ENCODE measurements at places on chromosomes 5 and 9.
A peak's percentile ranks its signal among the peaks of the same experiment; 100 is the strongest.

GRCh38 chr5:71533615-71534014, 53.5 kb upstream of the MCCC2 start:
- peak; percentile 73 for DNase-seq

DNA sequence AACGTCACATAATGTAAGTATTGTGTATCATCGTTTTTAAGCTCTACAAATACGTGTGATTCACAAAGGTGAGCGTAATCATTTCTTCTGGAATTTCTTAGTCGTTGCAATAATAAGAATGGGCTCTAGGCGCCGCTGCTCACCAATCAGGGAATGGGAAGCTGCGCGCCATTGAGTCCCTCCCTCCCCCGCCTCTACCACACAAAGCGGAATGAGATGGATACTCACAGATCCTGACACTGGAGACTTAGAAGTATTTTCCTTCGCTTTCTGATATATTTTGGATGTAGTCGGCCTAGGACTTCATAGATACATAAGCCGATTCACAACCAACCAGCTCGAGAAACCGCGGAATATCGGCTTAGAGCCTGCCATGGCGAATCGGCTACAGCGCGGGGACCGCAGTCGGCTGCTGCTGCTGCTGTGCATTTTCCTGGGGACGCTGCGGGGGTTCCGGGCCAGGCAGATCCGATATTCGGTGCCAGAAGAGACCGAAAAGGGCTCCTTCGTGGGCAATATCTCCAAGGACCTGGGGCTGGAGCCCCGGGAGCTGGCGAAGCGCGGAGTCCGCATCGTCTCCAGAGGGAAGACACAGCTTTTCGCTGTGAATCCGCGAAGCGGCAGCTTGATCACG, at the start of gene PCDHGA11:
Gene PCDHGA11, plus strand, starts transcription at position 197 of the 634 bp plus-strand sequence. Its CDS starts 177 bp downstream, at position 374.
- peak; percentile 81 for DNase-seq

DNA sequence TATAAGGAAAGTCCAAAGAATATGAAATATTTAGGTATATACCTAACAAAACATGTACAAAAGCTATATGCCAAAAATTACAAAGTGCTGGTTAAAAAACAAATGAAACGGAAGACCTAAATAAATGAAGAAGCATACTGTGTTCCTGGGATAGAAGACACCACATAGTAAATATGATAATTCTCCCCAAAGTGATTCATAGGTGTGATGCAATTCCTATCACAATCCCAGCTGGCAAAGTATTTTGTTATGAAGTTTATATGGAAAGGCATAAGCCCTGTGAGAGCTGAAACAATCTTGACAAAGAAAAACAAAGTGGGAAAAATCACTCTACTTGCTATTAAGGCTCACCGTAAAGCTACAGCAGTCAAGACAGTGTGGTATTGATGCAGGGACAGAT, 2.6 kb upstream of the SMIM23 start:
- peak; percentile 7 for DNase-seq

GRCh38 chr5:10301266-10301665, 6.4 kb downstream of the CMBL start:
- no peak for DNase-seq

DNA sequence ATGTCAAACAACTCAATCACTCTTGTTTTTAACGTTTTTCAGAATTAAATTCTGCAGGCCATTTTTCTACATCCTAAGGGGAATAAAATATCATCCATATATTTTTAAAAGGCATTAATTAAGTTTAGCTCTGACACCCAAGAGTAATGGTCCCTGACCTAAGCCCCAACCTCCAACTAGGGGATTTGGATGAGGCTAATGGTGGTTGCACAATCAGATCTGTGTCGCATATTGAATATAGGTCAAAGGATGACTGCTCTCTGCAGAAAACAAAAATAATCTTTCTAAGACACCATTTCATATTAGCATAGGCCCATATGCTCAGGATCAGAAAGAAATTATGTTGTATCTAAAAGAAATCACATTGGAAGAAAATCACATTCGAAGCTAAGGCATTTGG, 20.7 kb downstream of the CDH6 start:
- DNase-seq: no peak

GRCh38 chr9:37913480-37914153, 9.7 kb upstream of the SLC25A51 start:
- DNase-seq: peak; percentile 95

- no peak for DNase-seq
These were observed 115.9 kb upstream of the LPAR1 start for GRCh38 chr9:111154081-111154562.

GRCh38 chr9:112439171-112439570, 47.5 kb upstream of the KIAA1958 start:
- no peak for DNase-seq

- peak; percentile 17 for DNase-seq
These were observed 116.0 kb downstream of the CRB2 start for GRCh38 chr9:123471843-123472570.

- no peak for DNase-seq
These were observed 188.8 kb downstream of the NTRK2 start for GRCh38 chr9:84858364-84858763.

- DNase-seq: peak; percentile 79
These were observed at the start of gene RNF224 for GRCh38 chr9:137227054-137227852. RNF224 (plus strand) TSS chr9:137227502; CDS start chr9:137228336, 834 bp downstream.

GRCh38 chr5:172117977-172118701, 69.9 kb downstream of the STK10 start:
- DNase-seq: no peak

DNA sequence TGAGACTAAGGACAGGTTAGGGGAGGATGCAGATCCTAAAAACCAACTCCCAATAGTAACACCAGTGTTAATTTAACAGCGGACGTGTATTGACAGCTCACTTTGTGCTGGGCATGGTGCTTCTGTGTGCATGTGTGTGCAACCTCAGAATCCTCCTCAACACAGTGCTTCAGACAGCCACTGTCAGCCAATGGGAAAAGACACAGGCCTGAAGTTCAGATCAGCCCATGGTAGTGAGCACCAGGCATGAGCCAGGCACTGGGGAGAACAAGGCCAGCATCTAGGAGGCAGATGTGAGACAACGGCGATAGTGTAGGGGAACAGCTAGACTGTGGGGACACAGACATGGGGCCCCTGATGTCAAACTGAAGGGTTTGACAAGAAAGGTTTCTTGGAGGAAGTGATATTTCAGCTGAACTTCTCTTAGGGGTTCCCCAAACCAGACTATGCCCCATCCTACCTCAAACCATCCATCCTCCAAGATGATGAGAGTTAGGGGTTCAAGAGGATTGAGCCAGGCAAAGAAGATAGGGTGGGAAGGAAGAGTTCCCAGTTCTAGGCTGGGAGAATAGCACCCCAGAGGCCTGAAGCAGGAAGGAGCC, 71.5 kb upstream of the PSD2 start:
- DNase-seq: no peak

DNA sequence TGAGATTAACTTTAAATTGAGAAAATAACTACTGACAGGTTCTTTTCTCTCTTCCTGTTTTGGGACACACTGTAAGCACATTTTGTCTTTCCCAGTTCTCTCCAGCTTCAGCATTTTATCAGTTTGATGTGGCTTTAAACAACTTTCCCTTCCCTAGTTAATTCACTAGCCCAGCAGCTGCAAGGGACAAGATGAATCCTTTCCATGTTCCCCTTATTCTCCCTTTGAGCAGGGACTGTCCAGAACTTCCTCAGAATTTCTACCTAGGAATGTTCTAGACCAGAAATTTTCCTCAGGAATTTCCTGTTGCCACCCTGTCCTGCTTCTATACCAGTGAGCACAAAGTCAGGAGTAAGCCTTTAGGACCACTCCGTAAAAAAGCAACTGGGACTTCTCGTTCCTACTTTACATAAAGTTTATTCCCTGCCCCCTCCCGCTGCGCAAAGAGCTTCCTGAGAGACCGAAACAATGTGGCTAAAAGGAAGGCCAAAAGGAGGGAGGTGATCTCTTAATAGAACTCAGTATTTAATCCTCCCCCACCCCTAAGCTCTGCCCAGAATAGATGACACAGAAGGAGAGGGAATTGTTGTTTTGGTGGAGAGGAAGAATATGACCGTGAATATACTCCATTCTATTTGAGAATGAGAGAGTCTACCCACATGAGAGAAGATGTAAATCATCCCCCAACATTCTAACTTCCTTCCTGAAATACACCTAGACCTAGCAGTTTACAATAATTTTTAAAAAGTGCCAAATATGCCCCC, 61.9 kb downstream of the GLIS3 start:
- DNase-seq: peak; percentile 53

GRCh38 chr5:16538006-16538405, 72.4 kb upstream of the ZNF622 start:
- no peak for DNase-seq

DNA sequence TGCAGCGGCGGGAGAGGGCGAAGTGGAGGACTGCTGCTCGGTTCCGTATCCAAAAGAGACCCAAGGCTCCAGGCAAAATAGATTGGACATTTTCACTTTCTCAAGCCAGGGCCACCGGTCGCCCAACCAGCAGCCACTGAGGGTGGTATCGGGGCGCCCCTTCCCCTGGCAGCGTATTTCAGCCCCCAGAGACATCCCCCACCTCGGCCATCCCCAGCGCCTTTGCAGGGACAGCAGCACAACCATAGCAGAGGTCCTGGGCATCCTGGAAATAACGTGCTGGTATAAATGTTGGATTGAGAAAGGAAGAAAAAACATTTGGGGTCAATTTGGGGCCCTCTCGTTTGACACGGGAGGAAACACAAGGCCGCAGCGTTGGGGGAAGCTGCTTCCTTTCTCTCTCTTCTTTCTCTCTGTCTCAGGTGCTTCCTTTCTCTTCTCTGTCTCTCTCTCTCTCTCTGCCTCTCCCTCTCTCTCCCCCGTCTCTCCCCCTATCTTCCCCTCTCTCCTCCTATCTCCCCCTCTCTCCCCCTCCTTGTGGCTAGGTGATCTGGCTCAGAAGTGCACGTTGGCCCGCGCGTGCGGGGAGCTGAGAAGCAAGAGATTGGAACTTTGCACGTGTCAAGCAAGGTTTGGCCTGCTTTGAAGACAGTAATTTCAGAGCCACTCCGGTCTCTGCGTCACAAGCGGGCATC, 624 bp upstream of the RETREG1 start:
- no peak for DNase-seq

DNA sequence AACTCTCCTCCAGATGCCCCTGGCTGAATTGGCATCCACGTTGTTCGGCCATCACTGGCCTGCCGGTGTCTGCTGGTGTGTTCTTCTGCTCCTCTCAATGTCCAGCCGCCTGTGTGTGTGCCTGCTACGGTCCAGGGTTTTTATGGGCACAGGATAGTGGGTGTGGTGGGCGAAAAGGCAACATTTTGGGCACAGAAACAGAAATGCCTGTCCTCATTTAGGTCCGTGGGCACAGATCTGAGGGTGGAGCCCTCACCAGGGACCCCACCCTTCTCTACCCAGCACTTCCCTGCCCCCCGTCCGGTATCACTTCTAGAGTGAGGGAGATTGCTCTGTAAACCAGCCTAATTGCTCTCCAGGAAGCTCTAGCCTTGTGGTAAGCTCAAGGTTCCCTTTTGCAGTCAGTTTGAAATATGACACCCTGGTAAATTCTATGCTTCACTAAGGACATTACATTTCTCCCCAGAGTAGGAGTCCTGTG, 410.1 kb downstream of the MAT2B start:
- peak; percentile 37 for DNase-seq

DNA sequence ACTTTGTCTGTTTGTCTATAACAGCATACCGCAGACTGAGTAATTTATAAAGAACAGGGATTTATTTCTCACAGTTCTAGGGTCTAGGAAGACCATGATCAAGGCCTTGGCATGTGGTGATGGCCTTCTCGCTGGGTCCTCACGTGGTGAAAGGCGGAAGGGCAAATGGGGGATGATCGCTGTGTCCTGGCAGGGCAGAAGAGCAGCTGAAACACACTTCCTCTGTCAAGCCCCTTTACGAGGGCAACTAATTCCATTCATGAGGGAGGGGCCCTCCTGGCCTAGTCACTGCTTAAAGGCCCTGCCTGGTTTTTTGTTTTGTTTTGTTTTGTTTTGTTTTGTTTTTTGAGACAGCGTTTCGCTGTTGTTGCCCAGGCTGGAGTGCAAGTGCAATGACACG, 41.9 kb upstream of the UBTD2 start:
- DNase-seq: no peak

DNA sequence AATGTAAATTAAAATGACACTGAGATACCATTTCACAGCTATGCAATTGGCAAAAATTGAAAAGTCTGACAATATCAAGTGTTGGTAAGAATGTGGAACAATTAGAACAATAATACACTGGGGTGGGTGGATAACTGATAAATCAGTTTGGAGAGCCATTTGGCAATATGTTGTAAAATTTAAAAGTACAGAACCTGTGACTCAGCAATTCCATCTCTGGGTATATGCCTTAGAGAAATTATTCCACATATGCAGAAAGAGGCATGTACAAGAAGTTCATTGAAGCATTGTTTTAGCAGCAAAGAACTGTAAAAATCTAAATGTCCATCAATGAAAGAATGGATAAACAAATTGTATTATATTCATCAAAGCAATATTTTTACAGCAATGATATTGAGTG, 89.3 kb upstream of the NR3C1 start:
- no peak for DNase-seq
